ENCODE measurements at places on chromosomes 6 and 20.

GRCh38 chr20:50252701-50253100, 62.1 kb downstream of the CEBPB start:
- no peak for DNase-seq

DNA sequence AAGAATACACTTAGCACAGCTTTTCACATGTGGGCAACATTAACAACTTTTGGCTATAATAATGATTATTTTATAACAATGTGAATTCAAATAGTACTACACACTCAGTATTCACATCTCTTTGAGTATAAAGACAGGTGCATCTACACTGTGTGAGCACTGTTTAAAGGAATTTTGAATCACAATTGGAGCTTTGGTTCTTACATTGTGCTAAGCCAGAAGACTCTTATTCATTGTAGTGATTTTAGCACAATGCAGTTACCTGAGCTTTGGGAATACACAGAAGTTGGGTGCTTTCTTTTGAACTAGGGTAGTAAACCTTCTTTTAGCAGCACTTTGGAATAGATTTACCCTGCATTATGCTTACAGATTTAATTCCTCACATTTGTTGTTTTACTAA, 20.5 kb downstream of the RIMS1 start:
- no peak for DNase-seq

DNA sequence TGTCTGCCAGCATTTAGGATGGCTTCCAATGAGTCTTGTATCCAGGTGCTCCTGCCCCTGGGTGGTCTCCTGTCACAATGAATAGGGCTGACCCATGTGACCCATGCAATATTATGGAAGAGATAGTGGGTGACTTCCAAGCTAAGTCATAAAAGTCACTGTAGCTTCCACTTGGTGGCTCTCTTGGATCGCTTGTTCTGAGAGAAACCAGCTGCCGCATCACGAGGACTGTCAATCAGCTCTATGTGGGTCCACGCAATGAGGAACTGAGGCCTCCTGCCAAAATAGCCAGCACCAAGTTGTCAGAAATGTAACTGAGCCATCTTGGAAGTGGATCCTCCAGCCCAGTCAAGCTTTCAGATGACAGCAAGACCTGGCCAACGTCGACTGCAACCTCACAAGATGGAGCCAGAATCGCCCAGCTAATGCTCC, 14.9 kb upstream of the MATN4 start:
- no peak for DNase-seq

DNA sequence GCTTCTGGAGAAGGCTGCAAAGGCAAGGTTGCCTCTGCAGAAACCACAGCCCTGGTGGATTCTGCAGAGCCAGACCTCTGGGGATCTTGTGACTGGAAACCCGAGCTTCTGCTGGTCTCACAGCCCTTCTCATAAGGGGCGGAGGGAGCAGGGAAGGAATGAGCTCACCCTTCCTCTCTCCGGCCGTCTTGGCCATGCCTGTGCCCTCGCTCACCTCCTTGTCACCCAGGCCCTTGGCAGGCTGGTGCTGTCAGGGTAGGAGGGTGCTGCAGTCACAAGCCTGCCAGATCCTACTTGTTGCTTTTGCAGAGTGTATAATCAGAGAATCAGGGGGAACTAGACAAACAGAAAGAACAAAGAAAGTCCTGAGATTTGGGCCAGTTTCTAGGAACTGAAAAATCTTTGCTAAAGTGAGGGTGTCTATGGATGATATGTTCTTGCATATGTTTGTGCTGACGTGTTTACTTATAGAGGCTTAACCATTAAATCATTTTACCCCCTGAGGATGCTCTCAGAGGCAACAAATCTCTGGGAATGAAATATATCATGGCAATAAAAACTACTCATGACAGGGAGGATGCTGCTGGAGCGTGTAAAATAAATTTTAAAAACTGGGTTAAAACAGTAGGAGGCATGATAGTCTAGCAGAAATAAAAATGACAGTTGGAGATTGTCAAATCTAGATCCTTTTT, 244.9 kb upstream of the SOX4 start:
- DNase-seq: no peak

DNA sequence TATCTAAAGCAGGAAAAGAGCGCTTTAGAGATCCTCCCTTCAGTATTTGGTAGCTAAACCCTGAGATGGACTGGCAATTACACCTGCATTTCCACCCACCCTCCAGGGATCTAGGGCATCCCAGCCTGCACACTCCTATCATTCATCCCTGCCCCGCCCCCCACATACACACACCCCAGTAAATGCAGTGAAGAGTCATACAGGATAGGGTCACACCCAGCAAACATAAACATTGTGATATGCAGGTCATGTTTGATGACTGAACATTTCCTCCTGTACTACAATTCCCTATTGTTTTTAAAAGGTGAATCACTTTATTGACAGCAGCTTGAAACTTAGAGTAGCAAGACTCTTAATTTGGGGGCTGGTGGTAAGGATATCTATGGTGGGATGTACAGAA, 112.9 kb downstream of the FOXO3 start:
- DNase-seq: no peak

- no peak for DNase-seq
Measured at GRCh38 chr6:85261271-85261670, 188.6 kb upstream of the NT5E start.

GRCh38 chr6:159691133-159691962, 1.7 kb downstream of the SOD2 start:
- DNase-seq: no peak

GRCh38 chr20:24658920-24659660, 189.7 kb downstream of the SYNDIG1 start:
- DNase-seq: no peak

GRCh38 chr6:128919412-128920180, 36.7 kb downstream of the LAMA2 start:
- no peak for DNase-seq

DNA sequence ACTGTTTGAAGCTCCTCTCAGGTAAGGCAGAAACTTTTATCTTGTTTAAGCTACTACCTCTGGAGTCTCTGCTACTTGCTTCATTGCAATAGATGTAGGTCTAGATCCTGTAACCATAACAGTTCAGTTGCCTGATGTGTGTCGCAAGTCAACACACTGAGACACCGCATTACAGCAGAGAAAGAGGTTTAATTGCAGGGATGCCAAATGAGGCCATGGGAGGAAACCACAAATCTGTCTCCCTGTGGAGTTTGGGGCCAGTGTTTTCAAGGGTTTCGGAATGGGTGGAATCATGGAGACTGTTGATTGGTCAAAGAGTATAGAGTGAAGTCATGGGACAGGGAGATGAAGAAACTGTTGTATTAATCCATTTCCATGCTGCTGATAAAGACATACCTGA, 57.1 kb upstream of the RBM24 start:
- DNase-seq: no peak

- no peak for DNase-seq
Measured at GRCh38 chr20:63172726-63173125, 43.2 kb downstream of the YTHDF1 start.

DNA sequence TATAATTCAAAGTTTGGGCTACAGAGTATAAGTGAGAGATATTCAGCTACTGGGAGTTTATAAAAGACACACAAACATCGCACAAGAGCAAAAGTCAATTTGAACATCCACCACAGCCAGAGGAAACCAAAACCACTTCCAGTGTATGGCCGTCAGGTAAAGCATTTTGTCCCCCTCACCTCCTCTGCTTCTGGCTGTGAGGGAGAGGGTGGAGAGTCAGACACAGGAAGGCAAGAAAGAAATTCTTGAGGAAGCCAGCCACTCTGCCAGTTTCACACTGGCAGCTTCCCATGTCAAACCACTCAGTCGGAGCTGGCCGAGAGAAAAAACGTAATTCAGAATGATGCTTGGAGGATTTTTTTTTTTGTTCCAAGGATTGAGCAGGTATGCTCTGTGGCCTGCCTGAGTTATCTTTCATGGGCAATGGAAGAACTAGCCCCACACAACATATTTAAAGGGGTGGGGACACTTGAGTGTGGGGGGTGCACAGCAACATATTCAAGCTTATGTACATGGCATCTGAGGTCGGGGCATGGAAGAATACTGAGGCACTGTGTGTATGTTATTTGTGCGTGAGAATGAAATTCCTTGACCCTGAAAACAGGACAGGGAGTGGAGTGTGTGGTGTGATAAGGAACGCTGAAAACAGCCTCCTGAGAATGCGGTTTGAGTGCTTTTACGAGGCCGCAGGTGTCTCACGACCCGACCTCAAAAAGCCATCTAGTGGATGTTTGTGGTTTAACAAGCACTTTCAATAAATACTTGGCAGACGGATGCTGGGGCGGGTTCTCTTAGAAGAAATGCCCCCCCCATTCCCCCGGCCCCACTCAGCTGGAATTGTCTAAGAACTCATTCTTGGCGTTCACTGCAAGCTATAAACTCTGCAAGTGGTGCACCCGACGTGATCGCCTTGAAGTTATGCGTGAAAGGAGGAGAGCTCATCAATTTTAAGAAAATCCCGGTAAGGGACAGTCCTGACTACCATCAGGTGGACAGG, 27.5 kb upstream of the ZBTB22 start:
- peak; percentile 31 for DNase-seq

DNA sequence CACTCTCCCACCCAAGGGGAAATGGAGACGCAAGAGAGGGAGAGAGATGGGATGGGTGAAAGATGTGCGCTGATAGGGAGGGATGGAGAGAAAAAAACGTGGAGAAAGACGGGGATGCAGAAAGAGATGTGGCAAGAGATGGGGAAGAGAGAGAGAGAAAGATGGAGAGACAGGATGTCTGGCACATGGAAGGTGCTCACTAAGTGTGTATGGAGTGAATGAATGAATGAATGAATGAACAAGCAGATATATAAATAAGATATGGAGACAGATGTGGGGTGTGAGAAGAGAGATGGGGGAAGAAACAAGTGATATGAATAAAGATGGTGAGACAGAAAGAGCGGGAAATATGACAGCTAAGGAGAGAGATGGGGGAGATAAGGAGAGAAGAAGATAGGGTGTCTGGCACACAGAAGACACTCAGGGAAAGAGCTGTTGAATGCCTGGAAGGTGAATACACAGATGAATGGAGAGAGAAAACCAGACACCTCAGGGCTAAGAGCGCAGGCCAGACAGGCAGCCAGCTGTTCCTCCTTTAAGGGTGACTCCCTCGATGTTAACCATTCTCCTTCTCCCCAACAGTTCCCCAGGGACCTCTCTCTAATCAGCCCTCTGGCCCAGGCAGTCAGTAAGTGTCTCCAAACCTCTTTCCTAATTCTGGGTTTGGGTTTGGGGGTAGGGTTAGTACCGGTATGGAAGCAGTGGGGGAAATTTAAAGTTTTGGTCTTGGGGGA, 754 bp downstream of the TNF start:
- DNase-seq: no peak

GRCh38 chr6:84422380-84422968, 195.0 kb upstream of the CEP162 start:
- no peak for DNase-seq

GRCh38 chr20:25659999-25660398, 36.2 kb upstream of the NANP start:
- no peak for DNase-seq

Measured in stimulated activated CD4-positive, alpha-beta T cell treated with anti-CD3 and anti-CD28 coated beads, TNF-alpha, amount 100 ng/mL, for 48 hours (primary cell).